ENCODE measurements at places on chromosomes 1 and 21. TPM values are rescaled to one million over a fixed set of nuclear protein-coding genes. Genes with fewer than 3 reads are reported as not detected.

DNA sequence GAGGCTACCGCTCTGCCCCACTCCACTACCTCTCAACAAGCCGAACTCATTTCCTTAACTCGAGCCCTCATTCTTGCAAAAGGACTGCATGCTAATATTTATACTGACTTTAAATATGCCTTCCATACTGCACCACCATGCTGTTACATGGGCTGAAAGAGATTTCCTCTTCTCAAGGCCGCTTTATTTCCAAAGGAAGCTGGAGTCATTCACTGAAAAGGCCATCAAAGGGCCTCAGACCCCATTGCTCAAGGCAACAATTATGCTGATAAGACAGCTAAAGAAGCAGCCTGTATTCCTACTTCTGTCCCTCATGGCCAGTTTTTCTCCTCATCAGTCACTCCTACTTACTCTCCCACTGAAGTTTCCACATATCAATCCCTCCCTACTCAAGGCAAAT lies 6.9 kb upstream of the HPDL start:
- DNase-seq, result no peak
- H3K36me3 ChIP-seq, result peaks cover 11% of the 10 kb centered on the region
- peaks cover 21% of the 10 kb centered on the region for H3K4me1 ChIP-seq
- no peak overlapping the region for H3K27ac ChIP-seq

- peaks cover 55% of the 10 kb centered on the region for H3K4me1 ChIP-seq
- no peak for DNase-seq
- peak overlapping the region; percentile 84 for H3K4me3 ChIP-seq
- H3K27me3 ChIP-seq, result peaks cover 97% of the 10 kb centered on the region
- no peaks in the 10 kb centered on the region for H3K36me3 ChIP-seq
Measured at GRCh38 chr1:220877377-220878095, 1.7 kb upstream of the HLX start.

DNA sequence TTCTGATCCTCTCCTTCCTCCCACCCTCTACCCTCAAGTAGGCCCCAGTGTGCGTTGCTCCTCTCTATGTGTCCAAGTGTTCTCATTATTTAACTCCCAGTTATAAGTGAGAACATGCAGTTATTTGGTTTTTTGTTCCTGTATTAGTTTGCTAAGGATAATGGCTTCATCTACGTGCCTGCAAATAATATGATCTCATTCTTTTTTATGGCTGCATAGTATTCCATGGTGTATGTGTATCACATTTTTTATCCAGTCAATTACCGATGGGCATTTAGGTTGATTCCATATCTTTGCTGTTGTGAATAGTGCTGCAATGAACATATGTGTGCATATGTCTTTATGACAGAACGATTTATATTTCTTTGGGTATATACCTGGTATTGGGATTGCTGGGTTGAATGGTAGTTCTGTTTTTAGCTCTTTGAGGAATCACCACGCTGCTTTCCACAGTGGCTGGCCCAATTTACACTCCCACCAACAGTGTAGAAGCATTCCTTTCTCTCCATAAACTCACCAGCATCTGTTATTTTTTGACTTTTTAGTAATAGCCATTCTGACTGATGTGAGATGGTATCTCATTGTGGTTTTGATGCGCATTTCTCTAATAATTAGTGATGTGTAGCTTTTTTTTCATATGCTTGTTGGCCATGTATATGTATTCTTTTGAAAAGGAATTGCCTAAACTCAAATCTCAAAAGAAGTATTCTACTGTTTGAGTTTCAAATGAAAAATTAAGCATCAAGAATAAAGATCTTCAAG lies 116.9 kb downstream of the ETS2 start:
- H3K27me3 ChIP-seq, result no peaks in the 10 kb centered on the region
- DNase-seq, result no peak
- no peak overlapping the region for H3K27ac ChIP-seq
- no peaks in the 10 kb centered on the region for H3K4me1 ChIP-seq
- H3K36me3 ChIP-seq, result no peaks in the 10 kb centered on the region

DNA sequence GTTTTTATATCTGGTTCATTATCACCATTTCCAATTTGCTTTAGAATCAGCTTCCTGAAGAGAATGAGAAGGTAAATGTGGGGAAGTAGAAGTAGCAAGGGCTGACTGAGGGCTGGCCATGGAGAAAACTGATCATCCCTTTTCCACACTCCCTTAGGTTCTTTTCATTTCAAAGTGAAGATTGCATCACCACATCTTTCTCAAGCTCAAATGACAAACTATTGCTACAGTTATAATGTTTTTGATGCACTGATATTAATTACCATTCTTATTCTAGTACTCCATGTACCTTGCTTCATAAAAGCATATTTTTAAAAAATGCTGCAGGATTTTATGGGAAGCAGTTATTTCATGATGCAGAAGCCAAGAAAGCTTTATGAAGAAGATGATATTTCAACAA lies 7.9 kb upstream of the AK5 start:
- DNase-seq, result no peak
- H3K4me1 ChIP-seq, result peaks cover 5% of the 10 kb centered on the region
- no peaks in the 10 kb centered on the region for H3K36me3 ChIP-seq
- peaks cover 24% of the 10 kb centered on the region for H3K27me3 ChIP-seq
- no peak overlapping the region for H3K27ac ChIP-seq
- H3K4me3 ChIP-seq, result no peak overlapping the region

The AMPD1 gene
- not detected for total RNA-seq

GRCh38 chr1:40047276-40047675 lies 6.7 kb downstream of the CAP1 start:
- H3K36me3 ChIP-seq, result peaks cover 21% of the 10 kb centered on the region
- H3K4me1 ChIP-seq, result peaks cover 26% of the 10 kb centered on the region
- no peak overlapping the region for H3K4me3 ChIP-seq
- no peak overlapping the region for H3K27ac ChIP-seq
- H3K27me3 ChIP-seq, result no peaks in the 10 kb centered on the region
- DNase-seq, result no peak

The GPA33 gene
- total RNA-seq, result 0.63 TPM

Data from WTC11 (cell line).